ENCODE measurements at places on chromosomes 11 and 22. TPM values are rescaled to one million over a fixed set of nuclear protein-coding genes. Genes with fewer than 3 reads are reported as not detected.

DNA sequence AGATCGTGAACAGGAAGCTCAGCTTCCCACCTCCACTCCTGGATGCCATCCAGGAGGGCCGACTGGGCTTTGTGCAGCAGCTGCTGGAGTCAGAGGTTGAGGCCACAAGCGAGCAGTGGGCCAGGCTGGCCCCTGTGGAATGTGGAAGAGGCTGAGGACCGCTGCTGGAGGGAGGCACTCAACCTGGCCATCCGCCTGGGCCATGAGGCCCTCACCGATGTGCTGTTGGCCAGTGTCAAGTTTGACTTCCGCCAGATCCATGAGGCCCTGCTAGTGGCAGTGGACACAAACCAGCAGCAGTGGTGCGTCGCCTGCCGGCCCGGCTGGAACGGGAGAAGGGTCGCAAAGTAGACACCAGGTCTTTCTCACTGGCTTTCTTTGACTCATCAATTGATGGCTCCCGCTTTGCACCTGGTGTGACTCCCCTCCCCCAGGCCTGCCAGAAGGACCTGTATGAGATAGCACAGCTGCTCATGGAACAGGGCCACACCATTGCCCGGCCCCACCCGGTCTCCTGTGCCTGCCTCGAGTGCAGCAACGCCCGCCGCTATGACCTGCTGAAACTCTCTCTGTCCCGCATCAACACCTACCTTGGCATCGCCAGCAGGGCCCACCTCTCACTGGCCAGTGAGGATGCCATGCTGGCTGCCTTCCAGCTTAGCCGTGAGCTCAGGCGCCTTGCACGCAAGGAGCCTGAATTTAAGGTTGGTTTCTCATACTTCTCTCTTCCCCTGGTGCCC lies 24.9 kb downstream of the ART5 start:
- no peak for DNase-seq

DNA sequence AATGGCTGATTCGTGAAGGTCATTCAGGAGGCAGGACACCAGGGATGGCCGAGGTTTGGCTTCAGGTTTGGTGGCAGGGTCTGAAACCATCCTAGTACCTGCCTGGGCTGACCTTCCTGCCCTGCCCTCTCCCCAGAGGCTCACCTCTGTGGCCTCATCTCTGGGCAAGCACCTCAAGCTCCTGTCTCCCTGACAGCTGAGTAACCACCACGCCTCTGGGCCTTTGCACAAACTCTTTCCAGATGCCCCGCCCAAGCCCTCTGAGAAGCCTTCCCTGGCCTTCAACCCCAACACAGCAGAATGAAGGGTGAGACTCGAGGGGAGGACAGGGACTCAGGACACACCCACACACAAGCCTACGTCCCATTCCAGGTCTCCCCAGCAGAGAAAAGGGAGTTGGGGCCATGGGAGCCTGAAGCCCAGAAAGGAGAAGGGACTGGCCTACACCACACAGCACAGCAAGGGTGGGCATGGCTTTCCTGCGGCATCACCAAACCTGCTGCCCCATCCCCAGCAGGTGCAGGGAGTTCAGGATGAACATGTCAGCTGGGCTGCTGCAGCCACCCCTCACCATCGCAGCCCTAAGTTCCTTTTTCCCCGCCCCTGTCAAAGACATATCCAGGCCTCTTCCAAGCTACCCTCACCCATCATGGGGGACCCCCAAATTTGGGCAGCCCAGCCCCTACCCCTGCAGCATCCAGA lies 2.4 kb downstream of the SHISA8 start:
- DNase-seq, result no peak

OR51B5 gene
- total RNA-seq, result not detected

GRCh38 chr11:2306877-2307500 lies 5.2 kb downstream of the TSPAN32 start:
- DNase-seq, result no peak

IL18BP gene
- 26.8 TPM for total RNA-seq

DNA sequence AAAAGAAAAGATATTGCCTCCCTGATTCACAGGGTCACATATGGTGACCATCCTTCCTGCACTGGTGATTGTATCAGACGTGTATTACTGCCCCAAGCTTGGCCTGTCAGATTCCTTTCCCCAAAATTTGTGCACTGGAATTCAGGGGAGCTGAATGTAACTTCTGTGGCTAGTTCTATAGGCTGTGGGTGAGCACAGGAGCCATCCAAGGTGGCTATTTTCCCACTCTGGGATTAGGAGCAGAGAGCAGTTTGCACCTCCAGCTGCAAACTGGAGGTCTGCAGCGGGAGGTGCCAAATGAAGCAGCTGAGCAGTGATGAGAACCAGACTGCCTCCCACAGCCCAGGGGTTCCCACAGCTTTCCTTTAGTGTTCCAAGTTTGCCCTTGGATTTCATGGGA lies 124.2 kb upstream of the PITPNB start:
- no peak for DNase-seq

GRCh38 chr22:22111267-22111751 lies 128.7 kb upstream of the TOP3B start:
- DNase-seq, result no peak

GRCh38 chr11:102925988-102926387 lies 29.5 kb downstream of the MMP13 start:
- DNase-seq, result no peak

DNA sequence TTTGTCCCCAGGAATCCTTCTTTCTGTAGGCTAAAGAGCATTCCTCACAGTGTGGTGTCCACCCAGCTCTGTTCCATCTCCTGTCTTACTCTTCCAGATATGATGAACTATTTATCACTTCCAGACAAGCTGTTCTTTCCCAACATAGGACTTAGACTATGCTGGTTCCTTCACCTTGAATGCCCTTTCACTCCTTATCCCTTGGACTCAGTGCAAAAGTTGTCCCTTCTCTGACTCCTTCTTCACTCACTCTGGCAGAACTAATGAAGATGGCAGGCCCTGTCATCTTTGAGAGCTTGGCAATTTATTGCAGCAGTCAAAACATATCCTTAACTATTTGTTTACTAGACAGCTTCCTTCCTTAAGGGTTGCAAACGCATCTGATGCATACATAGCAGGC lies 3.5 kb upstream of the OSBP2 start:
- DNase-seq, result no peak

DNA sequence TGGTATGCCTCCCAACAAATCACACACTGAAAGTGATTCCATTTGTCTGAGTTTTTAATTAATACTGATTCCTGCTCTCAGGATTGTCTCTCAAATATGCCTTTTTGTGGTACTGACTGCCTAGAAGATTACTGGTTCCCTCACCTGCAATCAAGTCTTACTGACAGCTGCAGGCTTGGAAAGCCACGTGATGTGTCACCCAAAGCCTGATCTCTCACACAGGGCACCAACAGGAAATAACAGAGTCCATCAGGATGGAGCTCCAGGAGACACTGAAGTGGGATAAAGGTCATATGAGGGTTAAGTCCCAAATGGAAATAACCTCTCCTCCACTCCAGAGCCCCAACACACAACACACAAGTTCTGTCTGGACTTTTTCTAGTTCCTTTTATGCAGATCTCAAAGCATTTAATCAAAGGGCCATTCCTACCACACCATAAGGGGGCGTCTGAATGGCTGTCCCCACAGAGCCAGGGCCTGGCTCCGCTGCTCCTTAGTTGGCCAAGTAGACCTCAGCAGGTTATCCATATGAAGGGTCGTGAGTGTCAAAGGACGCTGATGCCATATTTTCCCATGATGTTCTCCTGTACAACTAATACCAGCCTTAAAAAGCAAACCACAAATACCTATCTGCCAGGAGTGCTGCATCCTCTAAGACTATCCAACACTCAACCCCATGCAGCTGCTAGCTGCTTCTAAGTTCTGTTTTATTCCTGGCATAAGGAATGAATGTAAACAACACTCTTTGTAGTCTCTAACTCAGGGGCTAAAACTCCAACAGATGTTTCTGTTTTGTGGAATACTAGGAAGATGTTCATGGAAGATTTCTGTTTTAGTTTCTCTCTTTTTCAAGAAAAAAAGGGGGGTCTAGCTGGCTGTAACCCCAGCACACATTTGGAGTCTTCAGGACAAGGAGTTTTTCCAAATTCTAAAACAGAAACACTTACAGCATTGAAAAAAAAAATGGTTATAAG lies 13.0 kb downstream of the SCUBE2 start:
- DNase-seq, result no peak

DNA sequence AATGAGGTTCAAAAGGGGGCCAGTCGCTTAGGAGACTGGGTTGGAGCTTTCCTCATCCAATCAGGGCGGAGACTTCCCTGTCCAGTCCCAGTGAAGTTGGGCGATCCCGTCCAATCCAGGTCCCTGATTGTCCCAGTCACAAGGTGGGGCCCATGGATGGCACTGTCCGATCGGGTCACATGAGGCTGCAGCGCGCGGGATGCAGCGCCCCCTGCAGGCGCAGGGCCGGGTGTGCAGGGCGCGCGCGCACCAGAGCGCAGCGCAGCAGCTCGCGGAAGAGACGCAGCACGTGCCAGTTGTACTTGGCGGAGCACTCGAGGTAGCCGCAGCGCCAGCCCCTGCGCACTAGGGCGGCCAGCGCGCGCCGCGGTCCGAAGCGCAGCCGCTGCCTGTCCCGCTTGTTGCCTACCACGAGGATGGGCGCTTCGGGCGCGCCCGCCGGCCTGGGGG lies 2.3 kb downstream of the RASL10A start:
- no peak for DNase-seq

RASD2 gene
- total RNA-seq, result not detected

GRM5 gene
- not detected for total RNA-seq

GRCh38 chr11:30938171-30938570 lies 352.0 kb upstream of the MPPED2 start:
- no peak for DNase-seq

DNA sequence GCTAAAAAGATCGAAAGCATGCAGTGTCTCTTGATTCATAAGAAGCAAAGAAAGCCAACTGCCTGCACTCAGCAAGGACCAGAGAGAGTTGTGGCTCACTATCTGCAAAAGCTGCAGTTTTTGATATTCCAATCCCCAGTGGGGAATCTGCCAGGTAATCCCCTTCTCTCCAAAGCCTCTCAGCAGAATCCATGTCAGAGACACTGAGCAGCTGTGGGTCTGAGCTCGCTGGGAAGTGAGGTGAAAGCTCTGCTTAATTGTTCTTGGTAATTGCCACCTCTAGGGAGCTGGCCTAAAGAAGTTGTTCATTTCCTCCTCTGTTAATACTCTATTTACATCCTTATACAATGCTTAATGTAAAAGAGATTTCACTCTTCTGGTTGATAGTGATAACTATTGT lies 261.3 kb upstream of the LRRC4C start:
- DNase-seq, result no peak

DNA sequence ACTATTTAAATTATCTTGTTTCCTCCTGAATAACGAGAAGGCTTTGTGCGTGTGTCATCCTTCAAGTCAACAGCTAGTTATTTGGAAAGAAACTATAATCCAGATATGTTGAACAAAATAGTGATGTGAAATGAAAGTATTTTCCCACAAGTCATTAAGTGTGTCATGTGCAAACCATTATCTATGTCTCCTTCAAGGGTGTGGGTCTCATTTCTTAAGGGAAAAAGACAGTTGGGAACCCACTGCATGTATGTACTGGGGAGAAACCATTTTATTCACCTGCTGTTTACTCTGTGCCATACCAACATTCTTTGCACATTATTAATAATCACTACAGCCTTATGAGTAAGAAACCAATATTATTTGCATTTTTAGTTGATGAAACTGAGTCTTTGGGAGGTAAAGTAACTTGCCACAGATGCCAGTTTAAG lies 145.3 kb upstream of the CTSC start:
- DNase-seq, result no peak

DNA sequence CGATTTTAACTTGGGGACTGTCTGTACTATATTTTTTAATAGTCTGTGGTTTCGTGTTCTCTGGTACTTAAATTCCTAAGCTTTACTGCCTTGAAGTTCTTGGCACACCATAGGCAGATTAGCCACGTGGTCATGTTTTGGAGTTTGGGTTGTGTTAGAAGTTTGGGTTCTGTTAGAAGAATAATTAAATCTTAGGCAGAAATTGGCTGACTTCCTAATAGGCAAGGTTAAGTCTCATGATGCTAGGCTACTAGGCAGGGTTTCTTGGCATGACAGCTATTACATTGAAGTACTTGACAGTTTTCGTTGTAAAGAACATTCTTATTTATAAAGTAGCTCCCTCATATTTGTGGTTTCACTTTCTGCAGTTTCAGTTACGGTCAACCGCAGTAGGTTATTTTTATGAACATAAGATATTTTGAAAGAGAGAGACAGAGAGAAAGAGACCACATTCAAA lies 30.0 kb upstream of the MMP7 start:
- no peak for DNase-seq

GRCh38 chr22:31952472-31952871 lies 8.1 kb downstream of the YWHAH start:
- no peak for DNase-seq

KIF18A gene
- total RNA-seq, result 4.4 TPM

DNA sequence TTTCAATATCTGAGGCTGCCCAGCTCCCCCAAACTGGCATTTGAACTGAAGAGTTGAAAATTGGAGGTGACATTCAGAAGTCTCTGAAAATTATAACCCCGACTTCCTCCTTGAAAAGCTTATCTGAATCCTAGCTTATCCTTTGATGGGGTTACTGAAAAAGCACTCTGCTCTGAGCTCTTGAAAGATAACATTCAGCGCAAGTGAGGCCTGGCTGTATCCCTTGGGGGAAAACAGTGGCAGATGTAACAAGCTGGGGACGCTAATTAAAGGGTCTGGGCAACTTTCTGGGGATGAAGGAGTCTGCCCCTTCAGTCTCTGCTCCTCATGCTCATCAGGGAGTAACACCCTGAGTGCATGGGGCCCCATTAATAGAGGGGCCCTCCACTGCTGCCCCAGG lies 402.0 kb upstream of the CADM1 start:
- DNase-seq, result no peak

- no peak for DNase-seq
Measured at GRCh38 chr11:380095-380480, 10.8 kb downstream of the B4GALNT4 start.

OR52K1 gene
- not detected for total RNA-seq

- no peak for DNase-seq
Measured at GRCh38 chr22:27041745-27042310, 384.4 kb downstream of the MIAT start.

DNA sequence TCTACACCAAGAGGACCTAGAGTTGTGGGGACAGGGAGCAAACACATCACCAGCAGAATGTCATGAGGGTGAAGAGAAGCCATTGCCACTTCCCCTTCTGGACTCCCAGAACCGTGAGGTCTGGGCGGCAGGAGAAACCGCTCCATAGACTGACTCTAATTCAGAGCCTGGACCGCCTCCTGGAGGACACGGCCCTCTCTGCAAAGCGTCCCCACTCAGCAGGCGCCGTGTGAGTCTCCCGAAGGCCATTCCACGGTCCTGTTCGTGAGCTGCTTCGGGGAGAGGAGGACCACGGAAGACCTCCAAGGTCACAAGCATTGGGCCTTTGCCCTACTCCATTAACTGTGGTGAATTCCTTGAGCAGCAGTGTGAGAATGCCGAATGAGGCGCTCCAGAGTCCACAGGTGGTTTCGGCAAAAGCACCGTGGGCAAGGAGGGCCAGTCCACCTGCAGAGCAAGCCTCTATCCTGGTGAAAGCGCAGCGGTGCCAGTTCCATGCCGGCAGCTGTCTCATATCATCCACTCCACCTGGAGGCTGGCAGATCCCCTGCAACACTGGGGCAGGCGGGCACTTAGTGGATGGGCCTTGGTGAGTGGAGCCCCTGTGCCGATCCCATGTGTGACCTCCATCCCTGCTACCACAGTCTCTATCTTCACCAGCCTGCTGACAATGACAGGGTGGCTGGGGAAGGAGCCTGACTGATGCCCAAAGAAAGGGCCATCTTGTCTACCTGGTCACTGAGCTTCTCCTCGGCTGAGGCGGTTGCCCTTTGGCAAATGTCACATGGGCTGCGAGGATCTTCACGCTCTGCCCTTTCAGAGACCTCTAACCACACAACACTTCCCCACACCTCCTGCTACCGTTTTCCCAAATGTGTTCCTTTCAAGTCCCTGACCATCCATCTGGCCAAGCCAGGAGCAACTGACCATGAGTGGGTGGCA lies 7.5 kb downstream of the C11orf21 start:
- no peak for DNase-seq

GSTT2B gene
- not detected for total RNA-seq
